SK-N-DZ (cell line): ENCODE measurements at places on chromosomes 3 and 15.

GRCh38 chr3:119073258-119074001 lies 38.8 kb upstream of the IGSF11 start:
- DNase-seq, result no peak

DNA sequence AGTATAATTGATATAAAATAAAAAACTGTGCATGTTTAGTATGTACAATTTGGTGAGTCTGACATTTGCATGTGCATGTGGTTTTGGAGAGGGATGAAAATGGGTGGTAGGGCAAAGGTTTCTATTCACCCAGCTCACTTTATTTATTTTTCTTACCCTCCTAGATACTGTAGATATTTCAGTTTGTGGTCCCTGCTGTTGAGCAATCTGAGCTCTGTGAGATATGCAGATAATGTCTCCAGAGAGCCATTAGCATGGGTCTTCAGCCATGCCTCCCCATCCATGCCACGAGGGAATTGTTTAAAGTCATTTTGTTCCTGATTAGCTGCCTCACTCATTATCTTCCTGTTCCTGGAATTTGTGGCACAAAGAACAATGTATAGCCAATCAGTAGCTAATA lies 44.4 kb upstream of the B3GALNT1 start:
- peak; percentile 27 for DNase-seq

GRCh38 chr3:33229066-33229465 lies 10.5 kb upstream of the SUSD5 start:
- DNase-seq, result no peak

- DNase-seq, result no peak
Measured at GRCh38 chr15:68205954-68206539, 915 bp upstream of the CALML4 start.

DNA sequence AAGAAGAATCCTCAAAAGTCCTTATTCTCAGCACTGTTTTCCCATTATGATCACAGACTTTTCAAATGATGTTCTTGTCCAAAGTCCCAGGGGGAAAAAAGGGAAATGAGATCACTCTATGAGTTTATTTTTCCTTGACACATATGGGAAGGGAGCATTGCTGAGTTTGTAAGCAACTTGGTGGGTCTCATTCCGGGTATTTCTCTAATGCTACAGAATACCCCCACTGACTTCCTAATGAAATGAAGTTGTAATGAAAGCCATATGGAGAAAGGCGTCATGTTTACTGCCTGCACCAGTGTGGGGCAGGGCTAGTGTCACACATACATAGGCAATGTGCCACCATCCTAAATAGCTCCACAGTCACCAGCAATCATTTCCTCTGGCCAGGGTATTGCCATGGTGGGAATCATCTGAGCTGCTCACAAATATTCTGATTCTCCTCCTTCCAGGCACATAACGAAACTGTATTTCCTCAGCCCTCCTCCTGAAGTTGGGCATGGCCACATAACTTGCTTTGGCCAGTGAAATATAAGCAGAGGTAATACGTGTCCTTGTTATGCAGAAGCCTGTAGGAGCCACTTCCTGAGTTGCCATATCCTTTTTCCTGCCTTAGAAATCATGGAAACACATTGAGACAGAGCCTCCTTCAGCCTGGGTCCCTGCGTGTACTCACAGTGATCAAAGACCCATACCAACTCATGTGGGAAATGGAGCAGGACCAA lies 41.0 kb upstream of the C15orf61 start:
- DNase-seq, result no peak

GRCh38 chr15:71312731-71313460 lies 197.6 kb downstream of the THSD4 start:
- no peak for DNase-seq

- peak; percentile 65 for DNase-seq
Measured at GRCh38 chr15:33292717-33293307, 18.0 kb upstream of the RYR3 start.

GRCh38 chr15:69794645-69795469 lies 302.9 kb downstream of the TLE3 start:
- no peak for DNase-seq

DNA sequence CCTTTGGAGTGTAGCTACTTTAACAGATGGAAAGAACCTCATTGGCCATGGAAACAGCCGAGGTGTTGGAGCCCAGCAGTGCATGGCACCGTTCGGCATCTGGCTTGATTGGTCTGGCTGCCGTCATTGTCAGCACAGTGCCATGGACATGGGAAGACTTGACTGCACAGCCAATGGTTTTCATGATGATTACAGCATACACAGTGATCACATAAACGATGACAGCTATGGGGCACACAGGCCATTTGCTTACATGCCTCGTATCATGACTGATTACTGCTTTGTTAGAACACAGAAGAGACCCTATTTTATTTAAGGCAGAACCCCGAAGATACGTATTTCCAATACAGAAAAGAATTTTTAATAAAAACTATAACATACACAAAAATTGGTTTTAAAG lies 44.1 kb downstream of the PGPEP1L start:
- no peak for DNase-seq

DNA sequence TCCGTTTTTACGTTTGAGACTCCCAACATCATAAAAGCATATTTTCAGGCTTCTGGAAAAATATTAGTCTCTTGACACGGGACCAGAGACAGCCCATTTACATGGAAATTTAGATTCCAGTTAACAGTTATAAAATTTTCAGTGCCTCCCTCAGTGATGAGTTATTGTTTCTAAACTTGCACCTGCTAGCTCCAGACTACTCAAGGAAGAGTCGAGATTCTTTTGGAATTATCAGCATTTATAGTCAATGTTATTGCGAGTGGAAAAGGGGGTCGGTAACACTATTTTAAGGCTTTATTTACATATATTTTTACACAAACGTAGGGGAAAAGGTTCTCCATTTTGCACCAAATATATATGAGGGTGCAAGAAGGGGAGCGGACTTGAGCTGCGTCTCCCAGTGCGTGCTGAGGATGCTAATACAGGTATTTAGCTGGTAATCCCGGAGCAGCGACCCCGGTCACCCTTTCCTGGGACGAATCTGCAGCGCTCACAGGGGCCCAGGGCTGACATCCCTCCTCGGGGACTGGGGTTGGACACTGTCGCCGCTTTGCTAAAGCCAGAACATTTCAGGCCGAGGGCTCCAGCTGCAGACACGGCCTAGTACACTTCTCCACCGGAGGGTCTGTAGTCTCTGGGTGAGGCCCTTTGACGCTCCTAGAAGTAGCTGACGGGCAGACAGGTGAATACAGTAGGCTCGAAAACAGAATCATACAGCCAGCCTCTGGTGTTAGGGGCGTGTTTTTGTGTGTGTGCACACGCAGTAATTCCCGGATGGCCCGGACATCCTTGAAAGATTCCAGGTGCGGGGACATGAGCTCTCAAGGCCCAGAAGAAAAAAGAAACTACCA lies 729 bp upstream of the ZBTB11 start:
- no peak for DNase-seq

DNA sequence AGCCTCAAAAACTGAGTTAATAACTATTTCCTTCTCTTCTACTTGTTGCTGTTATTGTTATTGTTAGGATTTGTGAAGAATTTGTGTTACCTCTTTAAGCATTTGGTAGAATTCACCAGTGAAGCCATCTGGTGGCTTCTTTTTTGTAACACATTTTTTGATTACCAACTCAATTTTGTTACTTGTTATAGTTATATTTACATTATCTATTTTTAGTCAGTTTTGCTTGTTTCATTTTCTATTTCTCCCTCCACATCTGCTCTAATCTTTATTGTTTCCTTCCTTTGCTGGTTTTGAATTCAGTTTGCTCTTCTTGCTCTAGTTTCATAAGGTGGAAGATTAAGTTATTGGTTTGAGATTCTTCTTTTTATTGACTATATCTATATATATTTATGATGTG lies 3.7 kb upstream of the SLC9C1 start:
- DNase-seq, result no peak

DNA sequence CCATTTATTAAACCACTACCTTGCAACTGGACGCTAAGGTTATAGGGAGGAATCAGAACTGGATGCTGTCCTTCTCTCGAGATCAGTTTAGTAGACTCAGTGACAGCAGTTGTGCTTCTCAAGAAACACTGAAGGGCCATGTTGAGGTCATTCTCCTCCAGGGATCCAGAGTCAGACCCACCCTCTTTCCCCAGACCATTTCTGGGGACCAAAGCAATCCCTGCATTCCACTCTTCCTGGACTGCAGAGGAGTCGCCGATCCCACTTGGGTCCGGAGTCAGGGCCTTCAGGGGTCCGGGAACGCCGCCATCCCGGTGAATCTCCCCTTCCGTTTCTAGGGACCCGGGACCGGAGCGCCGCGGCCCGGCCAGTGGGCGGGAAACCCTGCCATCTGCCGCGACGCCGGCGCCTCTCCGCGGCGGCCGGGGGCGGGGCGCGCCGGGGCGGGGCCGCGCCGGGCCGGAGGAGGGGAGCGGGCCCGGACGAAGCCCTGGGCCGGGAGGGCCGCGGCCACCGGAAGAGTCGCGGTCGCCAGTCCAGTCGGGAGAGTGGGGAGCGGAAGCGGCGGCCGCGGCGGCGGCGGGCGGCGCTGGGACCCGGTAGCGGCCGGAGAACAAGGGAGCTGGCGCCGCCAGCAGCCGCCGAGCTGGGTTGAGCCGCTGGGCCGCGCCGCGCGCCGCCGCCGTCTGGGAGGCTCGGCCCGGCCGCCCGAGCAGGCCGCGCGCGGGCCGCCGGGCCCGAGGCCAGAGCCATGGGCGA lies at the start of gene DVL3:
DVL3 (plus strand) TSS at position 493 of the 759 bp plus-strand sequence; CDS start at position 752, 259 bp downstream.
- DNase-seq, result peak; percentile 79

GRCh38 chr3:87201727-87202126 lies 25.4 kb upstream of the CHMP2B start:
- no peak for DNase-seq

DNA sequence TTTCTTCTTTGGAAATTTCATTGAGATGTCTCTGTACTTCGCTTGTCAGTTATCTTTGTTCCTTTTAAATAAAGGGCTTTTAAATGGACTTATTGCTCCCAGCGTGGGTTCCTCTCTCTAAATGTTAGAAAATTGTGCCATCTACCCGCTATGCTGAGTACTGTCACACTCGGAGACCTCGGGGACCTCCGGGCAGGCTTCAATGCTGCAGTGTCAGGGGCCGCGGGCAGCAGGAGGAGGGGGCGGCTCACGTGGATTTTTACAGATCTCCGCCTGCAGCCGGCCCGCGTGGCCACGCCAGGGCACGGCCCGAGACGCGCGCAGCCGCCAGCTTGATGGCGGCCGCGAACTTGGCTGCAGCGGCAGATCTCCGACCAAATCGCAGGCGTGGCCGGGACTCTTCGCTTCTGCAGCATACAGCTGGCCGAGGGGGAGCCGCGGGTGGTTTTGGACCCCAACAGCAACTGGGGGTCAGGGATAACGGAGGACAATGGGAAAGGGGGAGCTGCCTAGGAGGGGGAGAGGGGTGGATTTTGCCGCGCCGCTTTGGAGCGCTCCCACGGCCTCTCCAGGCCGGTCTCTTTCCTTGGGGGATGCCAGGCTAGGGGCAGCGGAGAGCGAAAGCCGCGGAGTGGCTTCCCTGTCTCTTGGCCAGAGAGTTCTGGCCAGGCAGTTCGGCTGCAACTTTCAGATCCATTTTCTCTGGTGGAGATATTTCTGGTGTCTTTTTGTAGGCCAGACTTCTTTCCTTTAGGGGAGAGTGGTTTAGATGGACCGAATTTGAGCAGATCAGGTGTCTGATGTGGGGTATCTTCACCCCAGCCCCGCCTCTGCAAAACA lies 15.3 kb downstream of the NR2F2 start:
- peak; percentile 76 for DNase-seq

DNA sequence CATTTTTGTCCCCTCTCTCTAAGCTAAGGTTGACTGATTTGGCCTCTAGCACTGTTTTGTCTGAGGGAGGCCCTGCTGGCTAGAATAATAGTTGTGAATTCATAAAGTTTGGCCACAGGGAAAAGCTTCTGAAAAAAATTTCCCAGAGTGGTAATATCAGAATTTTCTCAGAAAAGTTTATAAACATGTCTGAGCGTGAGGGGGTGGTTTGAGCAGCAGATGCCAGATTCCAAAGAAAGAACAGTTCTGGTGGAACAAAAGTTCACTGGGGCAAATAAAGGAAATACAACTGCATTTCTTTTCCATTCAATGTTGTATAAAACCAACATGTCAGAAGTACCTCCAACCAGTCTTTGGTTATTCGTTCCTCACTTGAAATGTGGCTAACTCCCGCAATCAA lies 61.2 kb downstream of the CLDN1 start:
- DNase-seq, result no peak

DNA sequence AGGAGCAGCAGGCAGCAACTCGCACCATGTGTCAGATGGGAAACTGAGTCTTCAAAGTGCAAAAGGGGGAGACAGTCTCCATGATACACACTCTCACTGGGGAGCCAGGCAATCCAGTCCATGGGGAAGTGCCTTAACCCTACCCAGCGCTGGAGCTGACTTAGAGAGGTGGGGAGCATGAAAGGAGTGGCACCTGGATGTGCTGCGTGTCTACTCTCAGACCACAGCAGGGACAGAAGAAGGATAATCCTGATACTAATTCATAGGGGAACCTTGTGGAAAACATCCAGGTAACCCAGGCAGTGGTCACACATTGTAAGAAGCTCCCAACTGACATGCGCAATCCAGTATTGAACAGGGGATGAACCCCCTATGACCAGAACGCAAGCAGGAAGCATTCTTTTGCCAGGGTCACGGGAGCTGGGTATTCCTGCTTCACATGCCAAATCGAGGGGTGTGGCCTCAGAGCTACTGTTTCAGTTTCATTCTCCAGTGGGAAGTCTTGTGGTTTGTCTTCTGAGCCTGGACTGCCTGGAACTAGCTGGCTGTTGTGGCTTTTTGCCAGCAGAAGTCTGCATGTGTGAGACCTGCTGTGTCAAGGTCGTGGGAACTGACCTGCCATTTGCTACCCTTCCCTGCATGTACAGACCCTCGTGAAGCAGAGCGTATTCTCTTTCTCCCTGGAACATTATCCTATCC lies 367.6 kb upstream of the NDN start:
- DNase-seq, result no peak

DNA sequence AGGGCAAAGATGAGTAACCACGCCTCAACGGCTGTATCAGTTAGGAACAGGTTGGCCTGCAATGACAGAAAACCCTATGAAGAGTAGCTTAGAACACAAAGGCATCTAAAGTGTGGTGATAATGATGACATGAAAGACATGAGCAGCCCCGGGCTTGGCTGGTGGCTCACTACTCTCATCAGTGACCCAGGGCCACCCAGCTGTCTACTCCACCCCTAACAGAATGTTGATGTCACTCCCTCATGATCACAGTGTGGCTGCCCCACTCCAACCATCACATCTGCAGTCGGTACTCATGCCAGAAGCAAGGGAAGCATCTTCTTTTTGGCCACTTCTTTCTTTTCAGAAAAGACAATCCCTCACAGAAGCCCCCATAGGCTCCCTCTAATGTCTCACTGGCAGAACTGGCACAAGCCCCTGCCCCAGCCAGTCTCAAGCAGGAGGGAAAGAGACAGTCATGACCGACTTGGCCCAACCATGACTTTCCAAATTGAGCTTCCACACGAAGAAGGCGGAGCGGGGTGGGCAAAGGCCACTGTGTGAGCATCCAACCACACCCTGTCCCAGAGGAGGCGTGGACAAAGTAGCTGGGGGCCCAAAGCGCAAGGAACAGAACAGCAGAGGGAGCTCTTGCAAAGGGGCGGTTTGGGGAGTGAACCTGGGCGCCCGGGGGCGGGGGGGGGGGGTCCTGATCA lies 72.0 kb upstream of the IQSEC1 start:
- no peak for DNase-seq
